ENCODE measurements at places on chromosomes 12 and 14. TPM values are rescaled to one million over a fixed set of nuclear protein-coding genes. Genes with fewer than 3 reads are reported as not detected.
A peak's percentile ranks its signal among the peaks of the same experiment; 100 is the strongest.

The KLRC2 gene
- 4.0 TPM for total RNA-seq

GRCh38 chr12:121673013-121673511, 3.6 kb upstream of the MORN3 start:
- H3K36me3 ChIP-seq, result no peaks in the 10 kb centered on the region
- H3K27ac ChIP-seq, result peak overlapping the region; percentile 64
- peak; percentile 51 for DNase-seq
- H3K4me1 ChIP-seq, result peaks cover 8% of the 10 kb centered on the region

GRCh38 chr14:101603096-101603495, 41.8 kb downstream of the DIO3 start:
- H3K4me1 ChIP-seq, result no peaks in the 10 kb centered on the region
- no peaks in the 10 kb centered on the region for H3K36me3 ChIP-seq
- no peak overlapping the region for H3K27ac ChIP-seq

The COL2A1 gene
- total RNA-seq, result 0.16 TPM

DNA sequence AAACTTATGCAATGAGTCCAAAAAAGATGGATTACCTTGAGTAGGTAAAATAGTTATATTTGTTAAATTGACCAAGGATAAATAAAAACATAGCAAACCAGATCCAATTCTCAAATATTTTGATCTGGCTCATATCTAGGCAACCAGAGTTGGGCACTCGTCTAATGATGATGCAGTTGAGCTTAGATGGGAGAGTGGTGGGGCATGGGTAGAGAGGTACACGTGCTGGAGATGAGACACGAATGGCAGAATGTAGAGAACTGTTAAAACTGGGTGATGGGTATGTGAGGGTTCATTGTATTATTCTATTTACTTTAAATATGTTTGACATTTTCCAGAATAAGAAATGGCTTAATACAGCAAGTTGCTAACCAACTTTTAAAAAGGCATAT, 7.6 kb upstream of the RNF34 start:
- no peak overlapping the region for H3K27ac ChIP-seq
- no peak overlapping the region for H3K4me3 ChIP-seq
- no peaks in the 10 kb centered on the region for H3K36me3 ChIP-seq
- no peaks in the 10 kb centered on the region for H3K27me3 ChIP-seq

GRCh38 chr12:115761784-115762183, 515.7 kb downstream of the MED13L start:
- no peak overlapping the region for H3K27ac ChIP-seq
- DNase-seq, result no peak
- no peaks in the 10 kb centered on the region for H3K36me3 ChIP-seq
- H3K4me1 ChIP-seq, result no peaks in the 10 kb centered on the region
- H3K4me3 ChIP-seq, result no peak overlapping the region
- H3K27me3 ChIP-seq, result peaks cover 27% of the 10 kb centered on the region

GRCh38 chr14:72824051-72824450, 69.8 kb downstream of the DPF3 start:
- no peaks in the 10 kb centered on the region for H3K4me1 ChIP-seq
- H3K27ac ChIP-seq, result no peak overlapping the region
- no peaks in the 10 kb centered on the region for H3K36me3 ChIP-seq
- H3K4me3 ChIP-seq, result no peak overlapping the region
- H3K27me3 ChIP-seq, result no peaks in the 10 kb centered on the region

GRCh38 chr12:119870457-119870856, 6.7 kb downstream of the CIT start:
- no peaks in the 10 kb centered on the region for H3K27me3 ChIP-seq
- H3K27ac ChIP-seq, result no peak overlapping the region
- H3K4me3 ChIP-seq, result no peak overlapping the region

DNA sequence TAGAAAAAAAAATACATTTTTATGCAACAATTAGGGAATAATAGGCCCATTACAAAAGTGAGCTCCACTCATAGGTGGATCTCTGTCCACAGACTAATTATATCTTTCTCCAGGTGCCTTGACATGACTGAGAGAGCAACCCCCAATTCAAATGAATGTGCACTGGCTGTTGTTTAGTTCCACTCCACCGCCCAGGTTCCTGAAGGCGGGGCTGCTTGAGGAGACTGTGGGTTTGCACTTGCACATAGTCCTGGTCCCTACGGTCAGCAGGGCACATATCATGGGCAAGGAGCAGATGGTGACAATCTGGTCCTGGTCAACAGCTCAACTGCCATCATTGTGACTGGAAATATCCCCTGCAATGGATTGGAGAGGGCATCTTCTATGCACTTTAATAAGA, 195.6 kb upstream of the PWP1 start:
- no peaks in the 10 kb centered on the region for H3K36me3 ChIP-seq
- H3K4me1 ChIP-seq, result peaks cover 17% of the 10 kb centered on the region
- DNase-seq, result no peak
- H3K4me3 ChIP-seq, result no peak overlapping the region

The CLEC9A gene
- total RNA-seq, result 0.48 TPM

The CNTN1 gene
- 0.60 TPM for total RNA-seq
